ENCODE measurements at places on chromosomes 13 and 19.

DNA sequence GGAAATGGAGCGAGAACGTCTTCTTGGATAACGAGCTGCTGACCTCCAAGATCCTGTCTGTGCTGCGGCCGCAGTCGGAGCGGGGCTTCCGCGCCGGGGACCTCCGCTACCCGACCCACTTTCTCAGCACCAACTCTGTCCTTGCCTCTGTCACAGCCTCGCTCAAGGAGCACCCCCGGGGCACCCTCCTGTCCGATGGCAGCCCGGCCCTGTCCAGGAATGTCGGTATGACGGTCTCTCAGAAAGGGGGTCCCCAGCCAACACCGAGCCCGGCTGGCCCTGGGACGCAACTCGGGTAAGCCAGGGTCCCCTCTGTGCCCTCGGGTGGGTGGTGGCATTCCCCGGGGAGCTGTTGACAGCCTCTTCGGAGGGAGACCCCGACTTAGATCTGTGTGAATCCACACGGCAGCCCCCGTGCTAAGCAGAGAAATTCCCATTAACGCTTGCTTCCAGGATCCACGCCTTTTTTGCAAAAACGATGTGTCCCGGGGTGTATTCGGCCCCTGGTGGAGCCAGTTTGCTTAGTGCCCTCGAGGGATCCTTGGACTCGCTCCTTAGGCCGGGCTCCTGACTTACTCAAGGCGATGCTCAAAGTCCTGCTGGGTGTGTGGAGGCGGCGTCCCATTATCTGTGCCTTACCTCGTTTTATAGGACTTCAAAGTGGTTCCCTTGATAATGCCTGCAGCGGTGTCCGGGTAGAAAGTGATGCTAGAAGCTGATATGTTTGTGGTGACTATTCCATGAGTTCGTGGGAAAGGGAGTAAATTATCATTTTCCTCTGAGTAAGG, 48.5 kb downstream of the PEX11G start:
- DNase-seq, result no peak

- DNase-seq, result no peak
These were observed 257.3 kb upstream of the MAB21L1 start for GRCh38 chr13:35733827-35734226.

- DNase-seq, result no peak
These were observed 21.1 kb downstream of the CHAF1A start for GRCh38 chr19:4423416-4424126.

GRCh38 chr13:39777021-39777420, 121.6 kb downstream of the COG6 start:
- DNase-seq, result no peak
